ENCODE measurements at places on chromosomes 2 and 18.

- no peak for DNase-seq
Observed at GRCh38 chr2:61707984-61708852, 145.6 kb downstream of the FAM161A start.

GRCh38 chr2:109253217-109253616, 124.2 kb downstream of the SH3RF3 start:
- DNase-seq: no peak

DNA sequence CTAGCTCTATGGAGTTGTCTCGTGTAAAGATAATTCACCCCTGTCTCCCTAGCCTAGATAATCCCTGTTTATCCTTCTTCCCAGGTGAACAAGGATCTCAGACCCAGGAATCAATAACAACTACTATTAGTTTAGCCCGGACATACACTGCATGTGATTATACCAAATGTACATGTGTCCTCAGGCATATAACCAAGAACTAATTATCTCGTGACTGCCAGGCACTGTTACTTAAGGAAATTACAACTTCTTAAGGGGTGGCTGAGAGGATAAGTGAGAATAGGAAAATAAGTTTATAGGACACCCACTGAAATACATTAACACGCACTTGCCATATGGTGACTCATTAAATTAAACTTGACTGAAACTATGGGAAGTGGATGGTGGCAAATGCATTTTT, 126.6 kb downstream of the CNTNAP5 start:
- no peak for DNase-seq

DNA sequence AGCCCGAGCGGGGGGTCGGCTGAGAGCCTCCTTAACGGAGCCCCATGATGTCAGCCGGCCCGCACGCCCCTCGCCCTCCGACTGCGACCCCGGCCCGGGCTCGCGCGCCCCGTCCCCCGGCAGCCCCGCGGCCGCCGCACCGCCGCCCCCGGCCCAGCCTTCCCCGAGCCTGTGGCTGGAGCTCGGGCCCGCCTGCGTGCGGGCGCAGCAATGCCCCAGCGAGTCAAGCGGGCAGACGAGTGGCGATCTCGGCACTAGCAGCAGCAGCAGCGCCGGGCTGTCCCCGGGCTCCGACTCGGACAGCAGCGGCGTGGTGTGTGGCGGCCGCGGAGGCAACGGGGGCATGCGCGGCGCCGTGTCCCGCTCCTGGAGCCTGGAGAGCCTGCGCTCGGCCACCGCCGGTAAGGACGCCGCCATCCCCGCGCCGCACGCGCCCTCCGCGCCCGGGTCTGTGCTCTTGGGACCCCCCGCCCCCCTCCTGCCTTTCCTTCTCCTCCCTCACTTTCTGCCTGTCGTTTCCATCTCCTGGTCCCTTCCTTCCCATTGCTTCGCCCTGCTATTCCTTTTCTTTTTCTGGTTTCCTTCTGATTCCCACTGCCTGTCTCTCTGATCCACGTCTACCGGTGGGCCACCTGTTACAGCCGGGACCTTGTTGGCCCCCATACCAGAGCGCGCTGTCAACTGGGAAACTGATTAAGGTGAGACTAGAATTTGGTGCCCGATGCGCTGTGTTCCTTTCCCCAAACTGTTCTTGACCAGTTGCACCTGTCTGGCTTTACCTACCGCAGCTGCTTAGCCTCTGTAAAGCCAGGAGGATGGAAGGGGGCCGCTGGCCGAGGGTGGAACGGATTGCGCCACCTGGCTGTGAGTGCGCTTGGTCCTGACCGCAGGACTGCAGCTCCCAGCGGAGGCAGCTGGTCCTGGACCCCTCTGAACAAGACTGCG, 127.4 kb downstream of the ARHGEF4 start:
- no peak for DNase-seq

GRCh38 chr2:168666339-168666738, 136.1 kb upstream of the NOSTRIN start:
- no peak for DNase-seq

GRCh38 chr2:79585701-79586433, 73.0 kb downstream of the CTNNA2 start:
- no peak for DNase-seq

- no peak for DNase-seq
Observed at GRCh38 chr2:9971105-9971818, 19.8 kb downstream of the GRHL1 start.

GRCh38 chr2:112836163-112836560, 417 bp downstream of the IL1B start:
- DNase-seq: no peak

- DNase-seq: no peak
Observed at GRCh38 chr2:216389570-216389969, 17.3 kb upstream of the MARCHF4 start.

DNA sequence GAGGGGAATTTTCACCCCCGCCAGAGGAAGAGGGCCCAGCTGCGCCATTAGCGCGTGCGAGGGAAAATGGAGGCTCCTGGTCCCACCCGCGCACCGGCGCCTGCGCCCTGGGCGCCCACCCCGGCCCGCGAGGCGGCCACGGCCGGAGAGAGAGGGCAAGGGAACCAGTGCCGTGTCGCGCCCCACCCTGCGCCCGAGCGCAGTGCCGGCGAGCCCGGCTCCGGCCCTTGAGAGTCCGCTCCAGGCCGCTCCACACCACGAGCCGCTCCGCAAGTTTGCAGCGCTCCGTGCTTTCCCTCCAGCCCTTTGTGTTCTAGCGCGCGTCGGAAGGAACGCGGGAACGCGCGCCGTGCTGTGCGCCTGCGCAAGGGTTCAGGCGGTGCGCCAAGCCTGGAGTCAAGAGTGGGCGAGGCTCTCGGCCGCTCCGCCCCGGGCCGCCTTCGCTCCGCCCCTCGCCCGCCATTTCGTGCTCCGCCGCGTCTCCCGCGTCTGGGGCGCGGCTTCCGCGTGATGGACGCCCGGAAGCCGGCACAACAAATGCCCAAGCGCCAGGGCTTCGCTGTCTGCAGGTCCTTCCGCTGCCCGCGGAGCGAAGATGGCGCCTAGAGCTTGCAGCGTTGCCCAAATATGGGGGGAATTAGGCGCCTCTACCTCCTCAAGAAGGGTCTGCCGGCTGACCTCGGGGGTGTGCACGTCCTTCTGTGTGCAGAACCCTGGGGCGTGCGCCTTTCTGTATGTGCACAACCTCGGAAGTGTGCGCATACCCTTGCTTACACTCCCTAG, 46.1 kb upstream of the PTMA start:
- peak; percentile 98 for DNase-seq

Measured in activated CD4-positive, CD25-positive, alpha-beta regulatory T cell treated with anti-CD3 and anti-CD28 coated beads, Interleukin-2, amount 50 U/mL, for 72 hours (primary cell).